Lower leg skin (tissue), 4 donors: ENCODE measurements at places on chromosomes 13 and 19. TPM values are rescaled to one million over a fixed set of nuclear protein-coding genes. Genes with fewer than 3 reads are reported as not detected.

- DNase-seq, result no peak
Measured at GRCh38 chr13:114035186-114035582, 61.3 kb upstream of the C13orf46 start.

DNA sequence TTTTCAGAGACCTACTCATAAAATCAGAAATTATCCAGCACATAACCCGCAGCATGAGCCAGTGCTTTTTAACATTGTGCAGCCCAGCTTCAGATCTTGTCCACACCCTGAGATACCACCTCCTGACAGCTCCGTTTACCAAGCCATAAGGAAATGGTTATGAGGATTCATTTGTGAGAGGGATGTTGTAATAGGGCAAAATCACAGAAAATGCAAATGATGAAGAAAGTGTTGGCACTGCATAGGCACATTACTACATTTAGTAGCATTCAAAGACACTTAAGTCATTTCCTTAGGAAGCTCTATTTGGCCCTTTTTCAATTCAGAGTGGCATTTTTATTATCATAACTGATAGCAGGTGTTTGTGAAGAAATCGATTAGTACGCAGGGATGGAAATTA, 277.5 kb downstream of the DNAJC15 start:
- DNase-seq, result no peak

- no peak for DNase-seq
Measured at GRCh38 chr19:12513531-12514061, 29.0 kb upstream of the ZNF709 start.

GRCh38 chr19:44112802-44113137, 429 bp upstream of the ZNF225 start:
- no peak for DNase-seq

DNA sequence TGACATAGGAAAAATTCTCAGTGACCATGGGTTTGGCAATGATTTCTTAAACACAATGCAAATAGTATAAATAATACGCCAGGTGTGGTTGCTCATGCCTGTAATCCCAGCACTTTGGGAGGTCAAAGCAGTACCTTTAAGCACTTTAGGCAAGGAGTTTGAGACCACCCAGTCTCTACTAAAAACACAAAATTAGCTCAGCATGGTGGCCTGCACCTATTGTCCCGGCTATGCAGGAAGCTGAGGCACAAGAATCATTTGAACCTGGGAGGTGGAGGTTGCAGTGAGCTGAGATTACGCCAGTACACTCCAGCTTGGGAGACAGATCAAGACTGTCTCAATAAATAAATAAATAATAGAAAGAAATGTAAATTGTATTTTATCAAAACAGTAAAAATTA, 356.5 kb upstream of the SLITRK6 start:
- no peak for DNase-seq

DNA sequence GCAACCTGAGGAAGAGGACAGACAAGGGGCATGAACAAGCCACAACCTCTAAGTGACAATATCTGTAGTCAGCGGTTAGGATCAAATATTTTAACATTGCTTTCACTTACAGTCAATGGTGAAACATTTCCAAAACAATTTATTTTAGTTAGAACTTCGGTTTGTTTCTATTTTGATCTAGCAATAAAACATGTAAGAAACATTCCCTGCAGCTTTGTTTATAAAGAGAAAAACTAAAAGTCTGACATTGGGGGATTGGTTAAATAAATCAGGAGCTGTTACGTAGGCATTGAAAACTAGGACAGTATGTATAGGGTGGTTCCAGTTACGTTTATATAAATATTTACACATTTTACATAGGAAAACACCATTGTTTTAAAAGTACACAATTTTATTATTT, 3.4 kb downstream of the URI1 start:
- DNase-seq, result no peak

DNA sequence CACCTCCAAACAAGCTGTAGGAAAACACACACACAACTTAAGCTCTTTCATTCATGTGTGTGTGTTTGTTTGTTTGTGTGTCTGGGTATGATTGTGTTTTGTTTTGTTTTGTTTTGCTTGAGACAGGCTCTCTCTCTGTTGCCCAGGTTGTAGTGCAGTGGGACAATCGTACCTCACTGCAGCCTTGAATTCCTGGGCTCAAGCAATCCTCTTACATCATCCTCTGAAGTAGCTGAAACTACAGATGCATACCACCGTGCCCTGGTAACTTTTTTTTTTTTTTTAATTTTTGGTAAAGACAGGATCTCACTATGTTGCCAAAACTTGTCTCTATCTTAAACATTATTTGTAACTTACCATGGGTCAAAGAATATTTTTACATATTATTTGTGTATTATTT, 431.7 kb downstream of the SLITRK1 start:
- DNase-seq, result no peak

DNA sequence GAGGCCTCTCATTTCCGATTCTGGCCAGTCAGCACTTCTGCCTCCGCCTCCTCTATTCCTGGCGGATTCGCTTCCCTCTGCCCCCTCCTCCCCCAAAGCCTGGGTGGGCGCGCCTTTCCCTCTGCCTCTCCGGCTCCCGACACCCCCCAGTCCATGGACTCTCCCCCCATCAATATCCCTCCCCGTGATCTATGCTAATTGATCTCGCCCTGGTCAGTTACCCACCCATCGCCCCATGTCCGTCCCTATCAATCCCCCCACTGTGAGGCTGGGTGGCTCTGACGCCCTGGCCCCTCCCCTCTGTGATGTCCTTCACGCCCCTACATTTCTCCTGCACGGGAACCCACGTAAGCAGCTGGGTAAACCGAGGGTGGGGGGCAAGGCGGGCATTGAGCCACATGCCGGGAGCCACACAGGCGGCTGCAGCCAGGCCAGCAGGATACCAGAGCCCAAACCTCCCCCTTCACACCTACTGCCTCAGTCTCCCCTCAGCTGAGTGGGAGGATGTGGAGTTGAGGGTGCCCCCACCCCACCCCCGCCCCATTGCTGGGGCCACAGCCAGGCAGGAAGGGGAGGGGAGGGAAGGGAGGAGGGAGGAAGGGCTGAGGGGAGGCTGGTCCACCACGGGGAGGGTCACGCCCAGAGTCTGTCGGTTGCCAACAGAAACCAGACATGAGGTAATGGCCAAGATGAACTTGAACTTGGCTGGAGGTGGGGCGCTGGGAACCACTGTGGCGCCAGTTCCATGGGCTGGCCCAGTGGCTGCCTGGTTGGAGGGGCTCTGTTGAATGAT, 21.0 kb downstream of the SMIM24 start:
- peak; percentile 95 for DNase-seq

DNA sequence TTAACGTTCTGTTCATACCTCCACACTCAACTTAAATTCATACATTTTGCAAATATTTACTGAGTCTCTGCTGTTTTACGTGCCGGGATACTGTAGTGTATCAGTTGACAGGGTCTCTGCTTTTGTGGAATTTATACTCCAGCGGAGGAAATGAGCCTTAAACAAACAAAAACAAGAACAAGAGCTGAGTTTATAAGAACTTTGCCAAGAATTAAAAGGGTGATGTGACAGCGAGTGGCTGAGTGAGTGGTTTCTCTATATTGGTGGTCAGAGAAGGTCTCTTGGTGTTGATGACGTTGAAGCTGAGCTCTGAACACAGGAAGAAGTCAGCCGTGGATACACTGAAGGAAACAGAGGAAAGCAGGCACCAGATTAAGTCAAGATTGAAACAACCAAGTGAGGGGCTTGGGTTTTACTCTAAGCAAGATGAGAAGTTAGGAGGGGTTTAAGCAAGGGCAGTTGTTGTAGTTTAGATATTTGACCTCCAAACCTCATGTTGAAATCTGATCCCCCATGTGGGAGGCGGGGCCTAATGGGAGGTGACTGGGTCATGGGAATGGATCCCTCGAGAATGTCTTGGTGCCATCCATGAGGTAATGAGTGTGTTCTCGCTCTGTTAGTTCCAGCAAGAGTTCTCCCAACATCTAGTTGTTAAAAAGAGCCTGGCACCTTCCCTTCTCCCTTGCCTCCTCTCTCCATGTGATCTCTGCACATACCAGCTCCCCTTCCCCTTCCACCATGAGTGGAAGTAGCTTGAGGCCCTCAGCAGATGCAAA, 248.3 kb downstream of the DCLK1 start:
- DNase-seq, result no peak

GRCh38 chr13:112454648-112455334, 78.6 kb downstream of the SPACA7 start:
- no peak for DNase-seq

DNA sequence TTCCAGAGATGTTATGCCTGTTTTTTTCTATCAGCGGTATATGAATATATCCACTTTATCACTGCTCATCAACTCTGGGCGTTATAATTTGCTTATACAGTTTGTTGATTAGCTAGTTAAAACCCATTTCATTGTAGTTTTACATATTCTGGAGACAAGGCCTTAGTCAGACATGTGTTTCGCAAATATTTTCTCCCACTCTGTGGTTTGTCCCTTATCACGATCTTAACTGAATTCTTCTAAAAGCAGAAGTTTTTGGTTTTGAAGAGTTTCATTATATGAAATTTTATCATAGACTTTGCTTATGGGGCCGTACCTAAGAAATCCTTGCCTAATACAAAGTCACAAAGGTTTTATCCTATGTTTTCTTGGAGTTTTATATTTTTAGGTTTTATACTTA, 84.6 kb downstream of the FRY start:
- DNase-seq, result no peak

DNA sequence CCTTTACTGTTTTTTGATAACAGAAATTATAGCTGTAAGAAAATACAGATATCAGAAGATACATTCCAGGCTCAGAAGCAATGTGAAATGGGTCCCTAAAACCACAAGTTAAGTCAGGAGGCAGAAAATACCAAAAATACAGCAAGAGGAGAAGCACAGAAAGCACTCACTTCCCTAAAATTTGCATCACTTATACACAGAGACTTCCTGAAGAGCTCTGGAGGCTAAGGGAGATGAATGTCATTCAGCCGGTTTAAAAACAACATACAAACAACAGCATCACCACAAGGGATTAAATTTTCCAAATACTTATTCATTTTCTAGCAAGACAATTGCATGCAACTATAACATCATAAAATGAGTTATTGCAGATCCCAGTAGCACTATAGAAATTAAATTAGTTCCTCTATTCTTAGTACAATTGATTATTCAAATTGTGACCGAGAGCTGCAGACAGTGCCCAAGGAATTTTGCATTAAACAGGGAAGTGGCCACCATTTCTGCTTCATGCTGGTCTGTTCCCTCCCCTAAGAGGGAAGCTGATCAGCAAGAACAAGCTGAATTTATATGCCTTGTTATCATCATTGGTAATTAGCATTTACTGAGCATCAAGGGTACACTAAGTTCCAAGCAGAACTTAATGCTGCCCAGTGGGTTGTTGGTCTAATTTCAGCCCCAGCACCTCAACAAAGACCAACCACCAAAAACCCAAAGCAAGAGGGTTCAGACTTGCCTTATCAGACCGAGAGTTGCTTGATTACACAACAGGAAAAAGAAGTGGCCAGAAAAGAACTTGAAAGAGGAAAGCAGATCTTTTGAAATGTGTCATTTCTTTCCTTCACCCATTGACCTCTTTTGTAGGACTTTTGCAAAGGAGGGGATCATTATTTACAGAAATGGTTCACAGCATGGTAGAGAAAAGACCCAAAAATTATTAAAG, 140.7 kb downstream of the KCTD12 start:
- no peak for DNase-seq

Gene GRIK5
- total RNA-seq, result 0.89 TPM

Gene ZNF146
- total RNA-seq, result 78.6 TPM

Gene ADAMTSL5
- 7.0 TPM for total RNA-seq

Gene SCGB2B2
- total RNA-seq, result 5.2 TPM

Gene PTBP1
- total RNA-seq, result 214 TPM

Gene ZNF729
- not detected for total RNA-seq

Gene NLRP4
- not detected for total RNA-seq

Gene ADGRE3
- not detected for total RNA-seq
